ENCODE measurements at places on chromosomes 7 and 10.

GRCh38 chr10:29925771-29926692 lies 133.4 kb downstream of the JCAD start:
- DNase-seq = no peak

DNA sequence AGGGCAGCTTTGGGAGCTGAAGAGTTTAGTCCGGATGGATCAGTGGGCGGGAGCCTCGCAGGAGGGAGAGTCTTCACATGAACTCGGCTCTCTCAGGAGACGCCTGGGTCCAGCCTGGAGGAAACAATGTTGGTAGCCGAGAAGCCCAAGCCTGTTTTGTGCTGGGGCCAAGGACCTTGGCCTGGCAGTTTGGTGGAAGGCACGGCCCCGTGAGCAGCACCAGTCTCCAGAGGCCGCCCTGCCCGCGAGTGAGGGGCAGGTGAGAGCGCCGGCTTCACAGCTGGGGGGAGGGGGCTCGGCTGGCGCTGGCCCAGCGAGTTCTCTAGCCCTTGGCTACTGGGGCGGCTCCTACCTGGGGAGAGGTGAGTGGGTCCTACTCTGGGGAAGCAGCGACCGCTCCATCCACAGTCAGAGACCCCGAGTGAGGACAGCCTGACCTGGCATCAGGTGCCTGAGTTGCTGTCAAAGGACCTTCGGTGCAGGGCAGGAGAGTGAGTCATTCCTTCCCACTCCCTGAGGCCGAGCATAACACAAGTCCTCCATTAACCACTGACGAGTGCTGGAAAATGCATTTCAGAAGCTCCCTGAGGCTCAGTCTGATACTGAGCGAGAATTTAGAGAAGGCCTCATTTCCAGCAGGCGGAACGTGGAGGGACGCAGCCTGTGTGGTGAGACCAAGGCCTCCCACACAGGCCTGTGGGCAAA lies 89.3 kb upstream of the DIP2C start:
- no peak for DNase-seq

- no peak for DNase-seq
Observed at GRCh38 chr7:101779267-101779666, 38.2 kb upstream of the CUX1 start.

- no peak for DNase-seq
Observed at GRCh38 chr10:71234004-71234894, 21.9 kb downstream of the UNC5B start.

DNA sequence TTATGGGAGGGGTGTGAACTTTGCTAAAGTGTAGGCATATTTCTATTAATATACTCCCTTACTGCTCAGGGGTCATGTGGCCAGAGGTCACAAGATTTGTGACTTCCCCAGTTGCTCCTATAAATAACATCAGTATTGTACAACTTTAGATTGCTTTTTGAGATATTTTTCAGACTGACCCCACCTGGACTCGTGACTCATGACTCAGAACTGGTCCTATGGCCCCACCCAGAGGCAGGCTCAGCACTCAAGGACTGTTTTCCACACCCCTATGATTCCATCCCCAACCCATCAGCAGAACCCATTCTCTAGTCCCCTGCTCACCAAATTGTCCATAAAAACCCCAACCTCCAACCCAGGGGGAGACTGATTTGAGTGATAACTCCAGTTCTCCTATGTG lies 2.7 kb upstream of the CUL2 start:
- DNase-seq = no peak

DNA sequence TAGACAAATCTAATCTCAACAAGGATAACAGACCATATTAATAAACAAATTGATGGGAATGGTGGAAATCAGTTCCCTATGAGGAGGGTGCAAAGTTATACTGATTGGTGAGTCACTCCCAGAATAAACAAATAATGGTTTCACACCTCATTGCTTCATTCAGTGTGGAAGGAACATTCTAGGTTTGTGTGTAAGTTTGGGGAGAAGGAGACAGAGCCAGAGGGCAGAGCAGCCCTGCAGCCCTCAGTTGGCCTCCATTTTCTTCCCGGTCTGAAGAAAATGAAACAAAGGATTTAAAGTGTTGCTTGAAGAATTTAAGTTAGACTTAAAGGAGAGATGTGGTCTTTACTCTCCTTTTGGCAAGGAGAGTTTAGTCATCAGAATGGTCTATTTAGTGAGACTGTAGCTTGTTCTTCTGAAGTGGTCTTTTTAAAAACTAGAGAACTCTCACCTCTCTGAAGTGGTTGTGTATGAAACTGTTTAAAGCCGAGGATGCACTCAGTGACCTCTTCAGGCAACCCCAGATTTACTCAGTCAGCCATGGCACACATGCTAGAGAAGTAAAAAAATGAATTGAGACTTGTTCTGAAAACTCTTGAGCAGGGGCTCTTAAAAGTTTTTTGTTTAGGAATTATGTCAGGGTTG lies 27.2 kb downstream of the IKZF1 start:
- DNase-seq = no peak

DNA sequence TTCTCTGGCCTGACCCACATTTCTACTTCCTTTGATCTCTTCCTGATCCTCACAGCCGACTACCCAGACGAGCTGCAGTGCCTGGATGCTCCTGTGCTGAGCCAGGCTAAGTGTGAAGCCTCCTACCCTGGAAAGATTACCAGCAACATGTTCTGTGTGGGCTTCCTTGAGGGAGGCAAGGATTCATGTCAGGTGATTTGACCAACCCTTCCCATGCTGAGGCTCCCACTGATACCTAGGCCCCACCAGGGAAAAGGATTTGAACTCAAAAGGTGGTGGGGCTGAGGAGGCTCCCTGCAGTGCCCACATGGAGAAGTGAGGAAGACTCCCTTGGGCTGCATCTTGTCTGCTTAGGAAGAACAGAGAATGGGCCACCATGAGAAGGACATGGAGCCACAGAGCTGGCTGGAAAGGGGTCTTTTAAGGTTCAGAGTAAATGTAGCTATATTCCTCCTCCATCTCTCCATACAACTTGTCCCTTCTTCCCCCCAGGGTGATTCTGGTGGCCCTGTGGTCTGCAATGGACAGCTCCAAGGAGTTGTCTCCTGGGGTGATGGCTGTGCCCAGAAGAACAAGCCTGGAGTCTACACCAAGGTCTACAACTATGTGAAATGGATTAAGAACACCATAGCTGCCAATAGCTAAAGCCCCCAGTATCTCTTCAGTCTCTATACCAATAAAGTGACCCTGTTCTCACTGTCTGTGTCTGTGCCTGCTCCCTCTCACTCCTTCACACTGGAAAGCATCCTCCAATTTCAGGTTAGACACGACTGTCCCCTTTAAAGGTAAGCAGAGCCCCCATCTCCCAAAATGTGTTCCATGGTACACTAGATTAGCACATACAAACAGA lies 3.3 kb downstream of the PRSS1 start:
- DNase-seq = no peak

DNA sequence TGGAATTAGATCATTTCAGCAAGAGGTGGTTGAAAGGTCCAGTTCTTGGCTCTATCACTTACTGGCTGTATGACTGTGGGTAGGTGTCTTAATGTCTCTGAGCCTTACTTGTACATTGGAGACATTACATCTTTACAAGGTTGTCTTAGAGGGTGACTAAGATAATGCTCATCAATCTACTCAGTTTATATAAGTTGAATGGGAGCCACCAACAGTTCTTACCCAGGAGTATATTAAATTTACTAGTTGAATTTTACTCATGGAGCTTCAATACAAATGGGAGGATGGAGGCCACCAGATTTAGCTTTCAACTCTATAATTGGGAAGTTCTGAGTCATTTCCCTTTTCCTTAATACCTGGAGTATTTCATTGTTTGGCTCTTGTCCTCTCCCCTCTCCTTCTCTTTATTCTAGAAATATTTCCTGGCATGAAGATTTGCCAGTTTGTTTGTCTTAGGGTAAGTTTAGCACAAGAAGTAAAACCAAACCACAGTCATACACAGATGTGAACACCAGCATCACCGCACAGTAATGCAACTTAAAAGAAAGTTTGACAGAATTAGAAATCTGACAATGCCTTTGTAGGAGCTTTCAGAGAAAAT lies 222.8 kb downstream of the LRMDA start:
- DNase-seq = no peak

GRCh38 chr10:30007406-30007805 lies 52.0 kb downstream of the JCAD start:
- no peak for DNase-seq

Measured in stimulated activated CD8-positive, alpha-beta memory T cell treated with anti-CD3 and anti-CD28 coated beads, Interleukin-4, amount 100 ng/mL, for 4 hours (primary cell).